ENCODE measurements at places on chromosomes 4 and X.

GRCh38 chrX:155544881-155545280 lies 67.9 kb downstream of the TMLHE start:
- DNase-seq: no peak

- no peak for DNase-seq
Measured at GRCh38 chr4:85669992-85670548, 195.1 kb downstream of the ARHGAP24 start.

DNA sequence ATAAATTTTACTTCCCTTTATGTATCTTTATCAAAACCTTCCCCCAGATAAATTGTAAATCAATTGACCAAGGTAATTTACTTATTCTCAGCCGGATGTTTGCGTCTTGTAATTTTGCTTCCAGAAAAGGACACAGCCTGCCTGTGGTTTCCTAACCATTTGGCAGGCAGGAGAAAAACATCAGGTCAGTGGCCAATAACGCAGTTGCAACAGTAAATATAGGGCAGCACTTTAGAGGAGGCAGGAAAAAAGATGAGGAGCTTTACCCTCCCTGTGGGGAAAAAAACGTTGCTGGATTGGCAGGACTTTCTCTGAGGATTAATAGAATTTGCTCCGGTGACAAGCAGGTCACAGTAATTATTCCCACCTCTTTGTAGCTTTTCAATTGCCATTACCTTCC lies 2618.1 kb downstream of the ARAP2 start:
- DNase-seq: no peak

DNA sequence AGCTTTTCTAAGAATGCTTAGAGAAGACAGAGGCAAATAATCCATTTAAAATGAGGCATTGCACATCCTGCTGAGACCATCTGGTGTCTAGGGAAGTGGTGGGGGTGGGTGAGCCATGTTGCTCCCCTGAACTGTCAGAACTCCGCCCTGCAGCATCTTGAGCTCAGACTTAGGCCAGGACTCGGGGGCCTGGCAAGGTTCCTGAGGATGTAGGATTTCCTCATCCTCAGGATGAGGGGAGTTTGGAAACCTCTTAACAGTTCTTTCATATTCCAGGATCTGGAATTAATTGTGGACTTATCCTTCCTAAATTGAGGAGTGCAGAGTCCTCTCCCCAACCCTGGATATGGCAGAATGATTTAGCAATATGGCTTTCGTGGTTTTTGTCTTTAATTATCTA lies 6.6 kb downstream of the TLL1 start:
- DNase-seq: no peak

GRCh38 chrX:10636337-10636736 lies 16.0 kb upstream of the MID1 start:
- peak; percentile 38 for DNase-seq

GRCh38 chrX:45758738-45759397 lies 558.2 kb upstream of the DIPK2B start:
- DNase-seq: peak; percentile 53

GRCh38 chr4:115687052-115687755 lies 573.8 kb upstream of the NDST4 start:
- peak; percentile 51 for DNase-seq

DNA sequence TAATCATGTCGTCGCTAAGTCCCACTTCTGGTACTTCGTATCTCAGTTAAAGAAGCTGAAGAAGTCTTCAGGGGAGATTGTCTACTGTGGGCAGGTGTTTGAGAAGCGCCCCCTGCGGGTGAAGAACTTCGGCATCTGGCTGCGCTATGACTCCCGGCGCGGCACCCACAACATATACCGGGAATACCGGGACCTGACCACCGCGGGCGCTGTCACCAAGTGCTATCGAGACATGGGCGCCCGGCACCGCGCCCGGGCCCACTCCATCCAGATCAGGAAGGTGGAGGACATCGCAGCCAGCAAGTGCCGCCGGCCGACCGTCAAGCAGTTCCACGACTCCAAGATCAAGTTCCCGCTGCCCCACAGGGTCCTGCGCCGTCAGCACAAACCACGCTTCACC lies 11.3 kb downstream of the PNCK start:
- no peak for DNase-seq

GRCh38 chr4:129231945-129232588 lies 136.1 kb downstream of the C4orf33 start:
- DNase-seq: no peak

- no peak for DNase-seq
Measured at GRCh38 chrX:27085346-27085745, 377.8 kb downstream of the PPP4R3C start.

All from OCI-M1 (cell line).